ENCODE measurements at places on chromosomes 5 and 9.

- DNase-seq: no peak
Observed at GRCh38 chr5:68290260-68290674, 74.7 kb downstream of the PIK3R1 start.

DNA sequence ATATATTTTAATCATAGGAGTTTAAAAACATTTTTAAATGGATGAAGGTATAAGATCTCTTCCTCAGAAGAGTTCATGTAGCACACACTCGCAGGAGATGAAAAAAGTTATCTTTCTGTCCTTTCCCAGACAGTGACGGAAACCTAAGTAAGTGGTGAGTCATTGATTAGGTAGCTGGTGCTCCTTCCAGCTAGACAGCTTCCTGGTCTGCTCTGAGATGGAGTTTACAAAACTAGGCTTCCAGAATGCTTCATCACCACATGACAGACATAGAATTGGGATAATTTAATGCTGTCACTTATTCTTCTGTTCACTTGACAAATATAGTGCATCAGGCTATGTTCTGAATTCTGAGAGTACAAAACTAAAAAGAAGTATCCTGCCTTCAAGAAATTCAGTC lies 2393.0 kb upstream of the C9orf72 start:
- no peak for DNase-seq

GRCh38 chr5:81212211-81212751 lies 20.8 kb upstream of the CKMT2 start:
- no peak for DNase-seq

GRCh38 chr9:79895232-79895631 lies 323.5 kb downstream of the TLE4 start:
- no peak for DNase-seq

- no peak for DNase-seq
Observed at GRCh38 chr5:14342306-14342705, 199.2 kb downstream of the TRIO start.

- no peak for DNase-seq
Observed at GRCh38 chr5:130526708-130527107, 622.4 kb downstream of the CHSY3 start.

DNA sequence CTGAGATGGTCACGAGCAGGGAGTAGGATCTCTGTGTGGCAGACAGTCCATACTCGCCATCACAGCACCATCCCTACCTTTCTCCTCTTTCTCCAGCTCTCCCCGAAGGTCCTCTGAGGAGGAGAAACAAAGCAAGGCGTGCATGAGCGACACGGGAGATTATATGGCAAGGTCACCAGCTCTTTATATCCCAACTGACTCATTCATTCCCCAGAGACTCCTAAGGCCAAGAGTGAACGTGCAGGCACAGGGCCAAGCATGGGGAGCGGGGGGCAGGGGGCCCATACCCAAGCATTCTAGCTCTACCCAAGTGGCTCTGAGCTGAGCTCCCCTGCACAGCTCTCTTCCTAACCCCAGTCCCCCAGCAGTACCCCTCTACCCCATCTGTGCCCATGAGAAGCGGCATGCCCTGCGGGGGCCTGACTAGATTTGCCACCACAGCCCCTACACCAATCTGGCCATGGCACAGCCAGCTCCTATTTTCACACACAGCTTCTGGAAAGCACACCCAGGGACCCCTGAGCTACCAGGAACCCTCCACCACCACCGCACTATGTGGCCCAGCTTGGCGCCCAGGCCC lies 6.8 kb downstream of the TRIM7 start:
- no peak for DNase-seq

Data from psoas muscle (tissue), 8 donors.